ENCODE measurements at places on chromosomes 11 and 22.

DNA sequence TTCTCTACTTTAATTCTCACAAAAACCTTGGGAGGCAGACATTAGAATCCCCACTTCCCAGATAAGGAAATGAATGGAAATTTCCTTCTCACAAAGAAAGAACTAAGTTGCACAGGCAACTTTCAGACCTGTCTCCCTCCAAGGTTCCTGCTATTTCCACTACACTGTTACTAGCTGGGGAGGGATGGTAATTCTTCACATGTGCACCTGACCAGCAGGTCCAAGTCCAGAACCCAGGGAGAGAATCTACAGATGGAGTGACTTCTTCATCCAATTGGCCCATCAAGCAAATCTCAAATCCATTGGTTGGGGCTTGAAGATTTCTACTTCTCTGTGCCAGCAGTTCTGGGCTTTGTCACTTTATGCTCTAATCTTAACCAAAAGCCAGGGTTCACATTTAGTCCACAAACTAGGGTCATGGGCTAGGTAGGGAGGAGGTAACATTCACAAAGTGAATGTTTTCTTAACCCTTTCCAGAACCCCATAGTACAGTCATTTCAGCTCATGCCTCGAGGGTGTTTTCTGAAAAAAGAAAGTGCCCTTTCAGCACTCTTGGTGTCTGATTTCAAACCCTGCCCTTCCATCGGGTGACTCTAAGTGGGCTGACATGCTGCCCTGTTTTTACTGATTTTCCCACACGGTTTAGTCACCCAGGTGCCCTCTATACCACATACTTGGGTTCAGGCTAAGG is 2.7 kb downstream of the POU2AF1 start:
- no peak for DNase-seq

GRCh38 chr11:78982473-78982872 is 407.8 kb upstream of the NARS2 start:
- DNase-seq: no peak

DNA sequence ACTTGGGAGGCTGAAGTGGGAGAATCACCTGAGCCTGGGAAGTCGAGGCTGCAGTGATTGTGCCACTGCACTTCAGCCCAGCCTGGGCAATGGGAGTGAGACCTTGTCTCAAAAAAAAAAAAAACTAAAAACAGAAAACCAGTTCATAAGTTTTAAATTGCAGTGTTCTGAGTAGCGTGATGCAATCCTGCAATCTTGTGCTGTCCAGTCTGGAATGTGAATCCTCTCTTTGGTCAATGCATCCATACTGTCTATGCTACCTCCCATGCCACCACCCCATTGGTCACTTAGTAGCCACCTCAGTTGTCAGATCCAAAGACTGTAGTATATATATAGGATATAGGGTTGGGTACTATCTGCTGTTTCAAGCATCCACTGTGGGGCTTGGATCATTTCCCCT is 11.1 kb downstream of the YAP1 start:
- peak; percentile 30 for DNase-seq

DNA sequence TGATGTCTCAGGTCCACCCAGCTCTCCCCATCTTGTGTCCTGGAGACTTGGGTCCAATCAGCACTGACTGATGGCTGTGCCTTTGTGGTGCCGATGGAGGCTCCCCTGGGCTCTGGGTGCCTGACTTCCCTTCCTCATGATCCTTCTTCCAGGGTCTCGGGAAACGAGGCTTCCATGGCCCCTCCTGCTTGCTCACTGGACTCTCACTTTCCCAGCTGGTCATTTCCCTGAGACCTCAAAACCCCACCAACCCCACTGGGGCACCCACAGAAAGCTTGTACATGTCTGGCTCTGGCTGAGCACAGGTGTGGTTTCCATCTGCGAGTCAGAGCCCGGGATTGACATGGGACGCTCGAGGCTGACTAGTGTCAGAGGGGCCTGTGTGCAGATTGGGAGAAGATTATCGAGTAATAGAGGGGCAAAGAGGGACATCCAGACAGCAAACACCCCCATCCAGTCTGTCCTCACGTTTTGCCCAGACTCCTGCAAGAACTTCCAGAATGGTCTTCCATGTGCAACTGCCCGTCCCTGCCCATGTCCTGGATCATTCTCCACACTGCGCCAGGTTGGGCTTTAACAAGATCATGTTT is 15.1 kb downstream of the APOL1 start:
- DNase-seq: no peak

DNA sequence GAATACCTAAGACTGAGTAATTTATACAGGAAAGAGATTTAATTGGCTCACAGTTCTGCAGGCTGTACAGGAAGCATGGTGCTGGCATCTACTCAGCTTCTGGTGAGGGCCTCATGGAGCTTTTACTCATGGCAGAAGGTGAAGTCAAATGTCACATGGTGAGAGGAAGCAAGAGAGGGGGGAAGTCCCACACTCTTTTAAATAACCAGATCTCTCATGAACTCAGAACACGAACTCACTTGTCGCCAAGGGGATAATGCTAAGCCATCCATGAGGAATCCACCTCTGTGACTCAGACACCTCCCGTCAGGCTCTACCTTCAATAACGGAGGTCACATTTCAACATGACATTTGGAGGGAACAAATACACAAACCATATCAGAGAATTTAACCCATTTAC is 42.2 kb downstream of the BIRC2 start:
- no peak for DNase-seq

Measured in fibroblast of the aortic adventitia (primary cell).